ENCODE measurements at places on chromosomes 12 and 14.

- no peak for DNase-seq
Measured at GRCh38 chr12:65287426-65287825, 8.9 kb downstream of the MSRB3 start.

GRCh38 chr12:64895526-64895925, 71.1 kb downstream of the TBC1D30 start:
- DNase-seq = no peak

DNA sequence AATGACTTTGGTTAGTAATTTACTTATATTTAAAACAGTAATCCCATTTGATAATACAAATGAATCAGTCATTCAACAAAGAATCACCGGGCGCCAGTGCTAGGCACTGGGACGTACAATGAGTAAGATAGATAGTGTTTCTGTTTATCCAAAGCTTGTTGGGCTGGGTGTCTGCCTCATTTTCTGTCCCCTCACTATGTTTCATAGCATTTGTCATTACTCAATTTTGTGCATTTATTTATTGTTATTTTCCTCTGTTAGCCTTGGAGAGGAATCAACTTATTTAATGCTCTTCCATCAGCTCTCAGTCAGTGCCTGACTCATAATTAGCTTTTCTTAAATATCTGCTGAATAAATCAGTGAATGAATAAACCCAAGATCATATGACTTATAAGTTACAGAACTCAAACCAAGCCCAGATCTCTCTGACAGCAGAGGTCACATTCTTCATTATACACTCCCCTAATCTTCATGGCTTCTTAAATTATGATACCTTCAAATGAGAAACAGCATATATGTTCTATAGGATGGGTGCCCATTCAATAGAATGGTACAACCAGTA, 86.2 kb downstream of the TSPAN8 start:
- DNase-seq = no peak

- DNase-seq = peak; percentile 89
Measured at GRCh38 chr14:55062517-55063351, 11.3 kb downstream of the MAPK1IP1L start.

DNA sequence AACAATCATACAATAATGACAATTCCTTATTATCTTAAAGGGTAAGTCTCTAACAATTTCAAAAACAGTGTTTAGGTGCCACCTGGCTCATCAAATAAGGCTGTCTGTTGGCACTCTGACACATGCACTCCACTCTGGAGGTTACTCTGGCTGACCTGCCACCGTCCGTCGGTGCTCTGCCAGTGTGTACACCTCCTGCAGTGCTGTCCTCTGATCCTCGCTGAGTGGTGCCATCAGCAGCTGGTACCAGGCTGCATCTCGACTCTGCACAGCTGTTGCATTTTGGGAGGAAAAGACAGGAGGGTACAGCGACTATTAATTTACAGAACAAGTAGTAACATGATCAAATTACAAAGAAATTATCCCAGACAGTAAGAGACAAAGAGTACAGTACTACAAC, 63.9 kb downstream of the IPO8 start:
- no peak for DNase-seq

GRCh38 chr12:74394647-74395046, 143.0 kb upstream of the ATXN7L3B start:
- no peak for DNase-seq

DNA sequence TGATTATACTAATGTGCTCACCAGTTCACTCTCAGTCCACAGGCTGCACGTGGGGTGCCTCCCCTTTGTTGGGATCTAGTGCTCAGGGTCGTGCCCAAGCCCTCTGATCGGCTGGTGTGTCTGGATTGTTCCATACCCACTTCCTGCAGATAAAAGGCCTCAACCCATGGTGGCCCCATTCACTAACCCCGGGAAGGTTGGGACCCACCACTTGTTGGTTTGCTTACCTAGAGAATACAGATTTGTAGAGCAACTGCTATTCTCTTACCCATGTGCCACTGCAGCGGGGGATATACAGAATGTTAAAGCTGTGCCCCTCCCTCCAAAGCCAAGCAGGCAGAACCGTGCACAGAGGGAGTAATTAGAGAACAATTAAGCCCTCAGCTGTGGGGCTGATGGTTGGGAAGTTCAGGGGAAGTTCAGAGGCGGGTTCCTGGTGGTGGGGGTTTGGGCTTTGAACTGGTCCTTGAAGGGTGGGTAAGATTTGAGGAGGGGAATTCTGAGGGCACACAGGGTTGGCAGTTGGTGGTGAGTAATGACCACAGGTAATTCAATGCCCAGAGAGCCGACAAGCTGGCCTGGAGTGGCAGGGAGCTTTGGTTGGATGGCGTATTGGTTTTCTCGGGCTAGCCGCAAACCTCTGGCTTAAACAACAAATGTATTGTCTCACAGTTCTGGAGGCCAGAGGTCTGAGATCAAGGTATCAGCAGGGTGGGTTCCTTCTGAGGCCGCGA, 68.8 kb downstream of the ADCK1 start:
- DNase-seq = no peak

GRCh38 chr12:110906083-110906482, 14.3 kb downstream of the MYL2 start:
- DNase-seq = no peak

DNA sequence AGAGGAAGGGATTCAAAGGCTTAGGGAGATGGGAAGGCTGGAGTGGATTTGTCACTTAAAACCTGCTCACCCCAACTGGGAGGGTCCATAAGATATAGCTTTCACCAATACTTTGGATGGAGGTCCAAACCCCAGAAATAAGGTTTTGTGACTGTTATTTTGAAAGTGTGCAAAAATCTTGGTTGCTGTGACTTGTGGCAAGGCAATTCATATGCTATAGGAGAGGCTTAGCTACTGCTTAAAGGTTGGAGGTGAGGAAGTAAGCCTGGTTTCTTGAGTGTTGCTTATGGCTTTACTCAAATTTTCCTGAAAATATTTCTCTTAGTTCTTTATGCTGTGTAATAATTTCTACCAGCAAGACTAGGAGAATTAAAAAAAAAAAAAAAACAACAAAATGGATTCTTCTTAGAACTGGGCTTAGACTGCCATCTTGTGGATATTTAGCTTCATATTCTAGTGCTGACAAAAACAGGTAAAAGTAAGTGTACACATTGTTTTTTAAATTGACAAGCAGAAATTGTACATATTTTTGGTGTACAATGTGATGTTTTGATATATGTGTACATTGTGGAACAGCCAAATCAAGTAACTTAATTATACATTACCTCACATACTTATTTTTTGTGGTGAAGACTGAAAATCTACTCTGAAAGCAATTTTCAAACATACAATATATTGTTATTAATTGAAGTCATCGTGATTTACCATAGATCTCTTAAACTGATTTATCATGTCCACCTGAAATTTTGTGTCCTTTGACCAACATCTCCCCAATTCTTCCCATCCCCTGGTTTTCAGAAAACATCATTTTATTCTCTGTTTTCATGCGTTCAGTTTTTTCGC, 23.0 kb downstream of the PDE6H start:
- peak; percentile 77 for DNase-seq

GRCh38 chr14:71237556-71237955, 330.3 kb downstream of the PCNX1 start:
- no peak for DNase-seq

DNA sequence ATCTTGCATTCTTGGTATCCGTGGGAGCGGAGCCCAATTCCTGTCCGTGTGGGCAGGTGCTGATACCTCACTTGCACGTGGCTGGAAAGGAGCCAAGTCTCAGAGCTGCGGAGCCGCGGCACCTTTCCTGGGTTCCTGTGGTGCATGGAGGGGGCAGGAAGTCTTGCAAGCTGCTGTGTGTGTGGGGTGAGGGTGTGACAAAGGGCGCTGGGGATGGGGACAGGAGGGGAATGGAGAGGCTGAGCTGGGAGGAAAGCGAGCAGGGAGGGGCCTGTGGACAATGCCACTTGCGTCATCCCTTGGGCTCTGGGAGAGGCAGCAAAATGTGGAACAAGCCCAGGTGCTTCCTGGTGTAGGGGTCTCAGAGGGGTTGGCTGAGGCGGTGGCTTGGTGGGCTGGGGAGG, 86.7 kb downstream of the CALM1 start:
- DNase-seq = peak; percentile 47

DNA sequence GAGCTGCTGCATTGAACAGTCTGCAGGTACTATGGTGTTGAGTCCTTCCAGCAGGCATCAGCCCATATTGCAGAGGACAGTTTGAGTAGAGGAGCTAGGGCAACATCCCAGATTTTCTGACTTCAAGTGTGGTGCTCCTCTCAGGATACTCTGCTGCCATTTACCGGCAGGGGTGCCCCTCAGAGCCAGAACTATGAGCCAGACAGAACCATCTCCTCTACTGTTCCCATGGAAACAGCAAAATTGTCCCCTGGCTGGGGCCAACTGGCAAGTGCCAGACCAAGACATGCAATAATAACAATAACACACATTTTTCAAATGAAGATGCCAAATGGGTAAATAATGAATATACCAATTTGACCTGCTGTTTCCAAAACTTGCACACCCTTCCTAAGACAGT, 102.9 kb downstream of the ADCK1 start:
- peak; percentile 88 for DNase-seq

- DNase-seq = no peak
Measured at GRCh38 chr14:77088645-77089044, 9.4 kb upstream of the CIPC start.

GRCh38 chr12:111616177-111616623, 17.1 kb upstream of the ATXN2 start:
- no peak for DNase-seq

DNA sequence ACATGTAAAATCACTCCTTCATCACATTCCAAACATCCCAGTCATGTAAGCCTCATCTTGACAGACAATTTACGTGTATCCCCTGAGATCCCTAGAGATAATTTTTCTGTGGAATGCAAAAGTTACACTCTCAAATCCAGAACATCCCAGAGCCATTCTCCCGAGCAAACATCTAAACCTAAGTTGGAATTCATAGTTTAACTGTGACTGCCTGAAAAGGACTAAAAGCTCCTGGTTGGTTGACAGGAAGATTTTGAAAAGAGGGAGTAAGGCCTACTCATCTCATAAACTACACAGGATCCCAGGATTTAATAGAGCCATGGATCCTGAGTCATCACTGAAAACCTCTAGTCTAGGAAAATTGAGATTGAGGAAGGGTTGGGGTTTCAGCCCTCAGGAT, 123.6 kb downstream of the SCN8A start:
- no peak for DNase-seq

GRCh38 chr12:102533483-102534215, 53.3 kb upstream of the IGF1 start:
- no peak for DNase-seq
